ENCODE measurements at places on chromosomes 2 and 18.
A peak's percentile ranks its signal among the peaks of the same experiment; 100 is the strongest.

GRCh38 chr18:3442919-3443318 lies 7.1 kb upstream of the TGIF1 start:
- no peak for DNase-seq

DNA sequence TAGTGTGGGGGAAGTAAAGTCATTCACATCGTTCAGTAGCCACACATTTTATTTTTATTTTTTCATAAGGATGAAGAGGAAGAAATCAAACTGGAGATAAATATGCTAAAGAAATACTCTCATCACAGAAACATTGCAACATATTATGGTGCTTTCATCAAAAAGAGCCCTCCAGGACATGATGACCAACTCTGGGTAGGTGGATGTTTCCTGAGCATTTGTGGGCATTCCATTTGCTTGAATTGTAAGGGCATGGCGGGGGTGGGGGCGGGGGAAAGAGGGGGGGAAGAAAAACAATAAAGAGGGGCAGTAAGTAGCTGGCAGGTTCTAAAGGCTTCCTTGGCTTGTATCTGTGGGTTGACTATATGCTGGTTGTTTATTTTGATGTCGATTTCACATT lies 126.4 kb downstream of the MAP4K4 start:
- peak; percentile 71 for DNase-seq

DNA sequence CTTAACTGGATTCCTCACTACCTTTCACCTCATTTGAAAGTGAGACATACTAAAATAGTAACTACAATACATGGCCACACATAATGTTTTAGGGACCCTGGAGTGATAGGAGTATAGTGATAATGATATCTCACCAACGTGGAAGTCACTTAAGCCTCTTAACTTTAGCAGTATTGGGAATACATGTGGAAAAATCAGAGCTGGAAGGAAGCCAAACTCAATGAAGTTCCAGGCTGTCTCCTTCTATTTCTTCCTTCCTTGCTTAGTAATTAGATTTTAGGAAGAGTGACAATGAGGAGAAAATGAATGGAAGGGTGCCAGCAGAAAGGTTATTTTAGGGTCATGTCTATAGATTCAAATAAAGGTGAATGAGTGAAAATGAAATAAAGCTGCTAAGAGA lies 387.3 kb downstream of the PLCL1 start:
- no peak for DNase-seq

GRCh38 chr2:124884315-124884714 lies 859.2 kb downstream of the CNTNAP5 start:
- no peak for DNase-seq

- no peak for DNase-seq
These were observed 155.6 kb upstream of the HS6ST1 start for GRCh38 chr2:128474036-128474955.
